ENCODE measurements at places on chromosomes 12 and 14. TPM values are rescaled to one million over a fixed set of nuclear protein-coding genes. Genes with fewer than 3 reads are reported as not detected.
A peak's percentile ranks its signal among the peaks of the same experiment; 100 is the strongest.

DNA sequence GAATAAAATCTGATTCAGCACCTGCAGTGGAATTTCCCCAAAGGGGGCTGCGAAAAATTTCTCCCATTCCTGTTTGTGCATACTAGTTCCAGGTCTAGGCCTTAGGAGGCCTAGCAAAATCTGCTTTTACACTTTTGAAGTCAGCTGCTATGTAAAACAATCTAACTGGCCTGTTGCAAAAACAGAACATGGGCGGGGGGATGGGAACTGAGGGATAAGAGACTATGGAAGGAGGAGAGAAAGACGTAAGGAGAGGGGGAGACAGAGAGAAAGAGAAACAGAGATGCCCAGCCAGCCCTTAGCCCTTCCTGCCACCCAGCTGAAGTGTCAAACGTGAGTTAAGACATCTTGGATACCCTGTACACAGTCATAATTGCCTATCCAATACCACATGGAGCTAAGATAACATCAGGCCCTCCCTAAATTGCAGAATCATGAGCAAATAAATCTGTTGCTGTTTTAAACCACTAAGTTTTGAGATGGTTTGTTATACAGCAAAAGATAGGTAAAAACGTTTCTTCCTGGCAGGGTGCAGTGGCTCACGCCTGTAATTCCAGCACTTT lies 45.6 kb downstream of the SPTLC2 start:
- H3K36me3 ChIP-seq: peaks cover 42% of the 10 kb centered on the region
- peaks cover 4% of the 10 kb centered on the region for H3K4me1 ChIP-seq
- no peak overlapping the region for H3K4me3 ChIP-seq
- H3K27ac ChIP-seq: no peak overlapping the region

- no peaks in the 10 kb centered on the region for H3K27me3 ChIP-seq
- no peak for DNase-seq
- no peaks in the 10 kb centered on the region for H3K4me1 ChIP-seq
- no peak overlapping the region for H3K27ac ChIP-seq
- H3K36me3 ChIP-seq: no peaks in the 10 kb centered on the region
Observed at GRCh38 chr14:79871136-79871535, 340.2 kb downstream of the DIO2 start.

- DNase-seq: no peak
- H3K4me1 ChIP-seq: no peaks in the 10 kb centered on the region
- no peaks in the 10 kb centered on the region for H3K36me3 ChIP-seq
- H3K27me3 ChIP-seq: no peaks in the 10 kb centered on the region
- H3K27ac ChIP-seq: no peak overlapping the region
Observed at GRCh38 chr14:101193845-101194372, 290.4 kb upstream of the RTL1 start.

DNA sequence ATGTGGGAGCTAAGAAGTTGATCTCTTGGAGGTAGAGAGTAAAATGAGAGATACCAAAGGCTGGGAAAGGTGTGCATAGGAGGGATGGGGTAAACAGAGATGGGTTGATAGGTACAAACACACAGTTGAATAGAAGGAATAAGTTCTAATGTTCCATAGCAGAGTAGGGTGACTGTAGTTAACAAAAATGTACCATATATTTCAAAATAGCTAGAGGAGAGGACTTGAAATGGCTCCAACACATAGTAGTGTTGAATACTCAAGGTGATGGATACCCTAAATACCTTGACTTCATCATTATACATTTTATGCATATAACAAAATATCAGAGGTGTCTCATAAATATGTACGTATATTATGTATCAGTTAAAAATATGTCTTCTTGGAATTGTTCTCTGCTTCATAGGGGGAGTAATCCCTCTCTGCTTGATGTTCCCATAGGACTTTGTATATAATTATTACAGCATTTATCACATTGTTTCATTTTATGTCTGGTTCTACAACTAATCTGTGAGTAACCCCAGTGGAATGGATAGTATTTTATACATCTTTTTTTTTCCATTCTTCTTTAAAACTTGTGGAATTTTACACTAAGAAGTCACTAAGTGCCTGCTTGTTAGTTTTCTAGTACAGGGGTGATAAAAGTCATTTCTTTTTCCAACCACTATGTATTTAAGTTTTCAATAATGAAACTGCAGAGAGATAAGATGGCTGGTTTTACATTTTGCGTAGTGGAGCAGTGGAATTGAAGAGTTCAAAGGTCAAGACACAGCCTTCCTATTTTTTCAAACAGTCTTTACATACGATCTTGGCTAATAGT lies 1940.0 kb upstream of the SEL1L start:
- no peak overlapping the region for H3K4me3 ChIP-seq
- H3K4me1 ChIP-seq: no peaks in the 10 kb centered on the region
- no peak for DNase-seq
- H3K27me3 ChIP-seq: no peaks in the 10 kb centered on the region

- H3K4me3 ChIP-seq: no peak overlapping the region
- no peak for DNase-seq
- H3K27me3 ChIP-seq: no peaks in the 10 kb centered on the region
- H3K4me1 ChIP-seq: no peaks in the 10 kb centered on the region
- no peak overlapping the region for H3K27ac ChIP-seq
Observed at GRCh38 chr12:27754795-27755194, 25.2 kb upstream of the KLHL42 start.

GRCh38 chr14:58479975-58480374 lies 52.5 kb downstream of the KIAA0586 start:
- H3K36me3 ChIP-seq: peaks cover 14% of the 10 kb centered on the region
- H3K27me3 ChIP-seq: no peaks in the 10 kb centered on the region
- H3K4me3 ChIP-seq: no peak overlapping the region
- no peak for DNase-seq
- no peak overlapping the region for H3K27ac ChIP-seq

DNA sequence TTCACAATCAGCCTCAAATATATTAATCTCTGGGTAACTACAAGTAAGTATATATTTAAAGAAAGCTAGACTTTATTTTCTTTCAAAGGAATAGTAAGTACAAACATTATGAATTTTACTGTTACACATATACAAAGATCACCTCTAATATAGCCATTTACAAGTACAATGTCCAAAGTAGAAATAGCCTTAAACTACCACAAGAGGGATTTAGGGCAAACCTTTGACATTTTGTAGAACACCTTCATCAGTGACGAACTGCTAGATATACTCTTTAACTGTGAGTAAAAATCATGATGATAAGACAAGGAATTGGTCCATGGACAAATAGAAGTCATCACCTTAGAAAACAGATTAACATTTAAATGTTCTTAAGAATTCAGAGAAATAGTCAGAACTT lies 69.8 kb downstream of the CNTN1 start:
- no peaks in the 10 kb centered on the region for H3K36me3 ChIP-seq
- H3K4me3 ChIP-seq: no peak overlapping the region
- no peak overlapping the region for H3K27ac ChIP-seq
- H3K4me1 ChIP-seq: no peaks in the 10 kb centered on the region
- no peak for DNase-seq

DNA sequence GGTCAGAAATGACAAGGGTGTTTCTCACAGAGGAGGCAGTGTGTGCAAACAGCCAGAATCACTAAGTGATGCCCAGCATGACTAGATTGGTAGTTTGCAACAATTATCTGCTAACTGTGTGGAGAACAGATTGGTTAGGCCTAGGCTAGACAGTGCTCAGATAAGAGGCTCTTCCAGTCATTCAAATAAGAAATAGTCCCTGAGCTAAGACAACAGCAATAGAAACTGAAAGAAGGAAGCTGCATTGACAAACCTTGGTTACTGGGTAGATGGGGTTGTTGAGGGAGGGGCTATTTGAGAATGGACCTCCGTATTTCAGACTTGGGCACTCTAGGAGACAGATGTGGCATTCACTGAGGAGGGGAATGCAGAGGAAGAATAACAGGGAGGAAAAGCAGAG lies 255.0 kb upstream of the NPAS3 start:
- H3K27me3 ChIP-seq: no peaks in the 10 kb centered on the region
- H3K27ac ChIP-seq: no peak overlapping the region
- no peaks in the 10 kb centered on the region for H3K4me1 ChIP-seq
- H3K36me3 ChIP-seq: no peaks in the 10 kb centered on the region
- H3K4me3 ChIP-seq: no peak overlapping the region

DNA sequence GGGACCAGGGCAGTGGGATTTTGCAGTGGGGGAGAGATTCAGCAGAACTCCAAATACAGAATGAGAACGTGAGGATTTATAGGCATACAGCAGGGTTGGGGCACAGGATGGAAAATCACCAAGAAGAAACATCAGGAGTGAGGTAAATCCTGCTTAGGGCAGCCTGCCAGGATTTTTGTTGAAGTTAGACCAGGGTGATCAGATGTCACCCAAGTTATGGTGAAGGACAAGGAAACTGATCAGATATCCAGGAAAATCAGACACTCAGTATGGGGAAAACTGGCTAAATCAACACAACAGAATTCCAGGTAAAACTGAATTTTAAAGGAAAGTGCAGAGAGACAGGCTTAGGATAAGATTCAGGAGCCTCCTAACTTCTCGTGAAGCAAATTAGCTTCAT lies 682.4 kb downstream of the TMEM121 start:
- no peaks in the 10 kb centered on the region for H3K36me3 ChIP-seq
- no peaks in the 10 kb centered on the region for H3K4me1 ChIP-seq
- DNase-seq: no peak
- no peaks in the 10 kb centered on the region for H3K27me3 ChIP-seq
- H3K27ac ChIP-seq: no peak overlapping the region
- H3K4me3 ChIP-seq: no peak overlapping the region

DNA sequence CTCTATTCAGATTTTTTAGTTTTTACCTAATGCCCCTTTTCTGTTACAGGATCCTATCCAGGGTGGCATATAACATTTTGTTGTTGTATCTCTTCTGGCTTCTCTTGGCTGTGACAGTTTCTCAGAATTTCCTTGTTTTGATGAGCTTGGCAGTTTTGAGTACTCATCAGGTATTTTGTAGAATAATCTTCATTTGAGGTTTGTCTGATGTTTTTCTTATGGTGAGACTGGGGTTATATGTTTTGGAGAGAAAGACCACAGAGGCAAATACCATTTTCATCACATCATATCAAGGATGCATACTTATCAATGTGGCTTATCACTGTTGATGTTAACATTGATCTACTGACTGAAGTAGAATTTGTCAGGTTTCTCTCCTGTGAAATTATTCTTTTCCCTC lies 14.0 kb upstream of the LYZ start:
- H3K27ac ChIP-seq: no peak overlapping the region
- DNase-seq: no peak
- H3K36me3 ChIP-seq: no peaks in the 10 kb centered on the region
- H3K4me1 ChIP-seq: peaks cover 4% of the 10 kb centered on the region
- peaks cover 36% of the 10 kb centered on the region for H3K27me3 ChIP-seq
- no peak overlapping the region for H3K4me3 ChIP-seq

DNA sequence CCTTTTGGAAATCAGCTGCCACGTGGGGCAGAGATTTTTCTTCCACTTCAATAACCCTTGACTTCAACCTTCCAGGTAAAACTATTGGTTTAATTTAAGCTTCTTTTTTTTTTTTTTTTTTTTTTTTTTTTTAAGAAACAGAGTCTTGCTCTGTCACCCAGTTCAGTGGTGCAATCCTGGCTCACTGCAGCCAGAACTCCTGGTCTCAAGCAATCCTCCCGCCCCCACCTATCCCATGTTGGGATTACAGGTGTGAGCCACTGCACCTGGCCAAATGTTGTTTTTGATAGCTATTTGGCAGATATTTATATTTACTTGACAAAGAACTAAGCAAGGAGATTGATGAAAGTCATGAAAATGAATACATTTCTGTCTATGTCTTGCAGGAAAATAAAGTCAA lies 65.1 kb downstream of the SINHCAF start:
- H3K27ac ChIP-seq: no peak overlapping the region
- H3K4me1 ChIP-seq: no peaks in the 10 kb centered on the region
- H3K27me3 ChIP-seq: no peaks in the 10 kb centered on the region

GRCh38 chr14:105019861-105020814 lies 745 bp downstream of the CDCA4 start:
- H3K36me3 ChIP-seq: no peaks in the 10 kb centered on the region
- peak; percentile 82 for DNase-seq
- H3K4me3 ChIP-seq: peak overlapping the region; percentile 83
- H3K4me1 ChIP-seq: peaks cover 51% of the 10 kb centered on the region
- H3K27ac ChIP-seq: peak overlapping the region; percentile 69
- no peaks in the 10 kb centered on the region for H3K27me3 ChIP-seq

DNA sequence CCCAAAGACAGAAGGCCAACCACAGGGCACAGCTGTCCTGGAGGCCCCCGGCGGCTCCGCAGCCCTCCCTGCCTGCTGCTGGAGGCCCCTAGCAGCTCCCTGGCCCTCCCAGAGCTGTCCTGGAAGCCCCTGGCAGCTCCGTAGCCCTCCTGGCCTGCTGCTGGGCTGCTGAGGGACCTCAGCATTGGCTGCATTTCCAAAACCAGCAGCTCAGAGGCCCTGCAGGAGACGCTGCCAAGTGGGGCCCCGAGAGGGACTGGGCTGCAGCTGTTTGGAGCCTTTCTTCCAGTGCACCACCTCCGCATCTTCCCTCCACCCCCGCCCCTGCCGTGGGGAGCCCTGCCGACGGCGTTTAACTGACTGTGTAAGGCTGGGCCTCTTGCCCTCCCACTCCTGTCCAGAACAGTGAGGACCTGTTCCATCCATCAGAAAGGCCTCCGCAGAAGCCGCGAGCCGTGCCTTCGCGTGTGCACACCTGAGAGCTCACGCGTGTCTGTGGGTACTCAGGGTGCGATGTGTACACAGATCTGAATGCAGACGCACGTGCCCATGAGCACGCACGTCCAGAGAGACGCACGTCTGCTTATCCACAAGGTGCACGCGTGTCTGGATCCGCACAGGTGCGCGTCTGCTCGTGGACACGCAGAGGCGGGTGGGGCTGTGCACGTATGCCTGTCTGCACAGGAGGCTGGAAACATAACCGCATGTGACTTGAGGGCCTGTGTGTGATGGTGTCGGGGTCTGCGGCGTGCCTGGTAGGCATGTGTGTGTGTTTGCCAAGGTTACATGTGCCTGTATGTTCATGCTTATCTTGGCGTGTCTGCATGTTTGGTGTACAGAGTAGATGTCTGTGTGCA lies 57.0 kb upstream of the FBRSL1 start:
- H3K4me3 ChIP-seq: no peak overlapping the region
- peak; percentile 90 for DNase-seq
- H3K27ac ChIP-seq: no peak overlapping the region

DNA sequence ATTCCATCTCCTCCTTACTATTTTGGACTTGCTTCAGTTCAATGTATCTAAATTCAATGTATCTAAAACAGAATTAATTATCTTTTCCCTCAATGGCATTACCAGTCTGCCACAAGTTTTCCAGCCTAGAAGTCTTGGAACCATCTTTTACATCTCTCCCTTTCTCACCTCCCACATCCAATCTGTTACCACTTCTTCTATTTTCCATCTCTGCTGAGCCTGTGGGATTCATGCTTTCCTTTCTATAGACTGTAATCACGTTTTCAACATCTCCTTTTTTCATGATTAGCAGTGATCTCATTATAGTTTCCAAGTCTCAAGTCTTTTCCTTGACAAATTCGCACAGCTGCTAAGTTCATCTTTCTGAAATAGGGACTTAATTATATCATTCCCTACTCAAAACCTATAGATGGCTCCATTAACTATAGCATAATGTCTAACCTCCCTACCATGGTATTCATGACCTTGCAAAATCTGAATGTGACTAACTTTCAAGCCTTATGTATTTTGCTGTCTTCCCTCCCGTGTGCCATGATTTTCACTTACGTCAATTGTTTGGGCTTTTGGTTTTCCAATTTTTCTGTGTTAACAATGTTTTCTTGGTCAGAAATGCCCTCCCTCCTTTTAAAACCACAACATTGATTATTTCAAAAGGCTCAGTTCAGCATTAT lies 20.5 kb upstream of the PTPRB start:
- H3K27ac ChIP-seq: no peak overlapping the region
- DNase-seq: no peak

GRCh38 chr14:34256223-34256622 lies 205.8 kb downstream of the SPTSSA start:
- H3K36me3 ChIP-seq: no peaks in the 10 kb centered on the region
- no peak for DNase-seq
- H3K4me3 ChIP-seq: no peak overlapping the region

The PPP1R36 gene
- 1.1 TPM for total RNA-seq

The EXOC3L4 gene
- total RNA-seq: not detected

The SLC6A12 gene
- not detected for total RNA-seq

The LAG3 gene
- total RNA-seq: not detected

The ZC3H10 gene
- total RNA-seq: 9.0 TPM
